Tongue (tissue), 3 donors: ENCODE measurements at places on chromosomes 2 and 18. TPM values are rescaled to one million over a fixed set of nuclear protein-coding genes. Genes with fewer than 3 reads are reported as not detected.
A peak's percentile ranks its signal among the peaks of the same experiment; 100 is the strongest.

GRCh38 chr2:49924044-49924817 lies 769.9 kb upstream of the FSHR start:
- peak; percentile 11 for DNase-seq

- DNase-seq = no peak
These were observed 36.5 kb upstream of the DLX1 start for GRCh38 chr2:172048508-172049503.

DNA sequence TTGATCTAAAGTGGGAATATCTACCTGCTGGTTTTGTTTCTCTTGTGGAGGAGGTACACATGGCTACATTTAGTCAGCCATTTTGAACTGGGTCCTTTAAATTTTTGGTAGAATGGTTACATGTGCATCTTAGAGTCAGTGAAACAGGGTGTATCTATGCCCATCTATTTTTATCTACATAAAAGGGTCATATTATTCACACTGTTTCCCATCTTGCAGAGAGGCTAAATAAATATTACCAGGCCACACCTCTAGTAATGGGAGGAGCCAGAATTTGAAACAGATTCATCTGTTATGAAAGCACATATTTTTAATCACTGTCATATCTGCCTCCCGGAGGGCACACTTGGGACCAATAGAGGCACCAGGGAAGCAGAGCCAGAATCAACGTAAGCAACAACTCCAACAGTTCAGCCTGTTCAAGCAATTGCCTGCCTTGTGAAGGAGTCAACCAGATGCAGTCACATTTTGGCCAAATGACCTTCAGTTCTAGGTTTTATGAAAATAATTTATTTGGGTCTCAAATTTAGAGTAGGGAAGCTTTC lies 376.8 kb downstream of the TSN start:
- DNase-seq = no peak

Gene RAX
- not detected for total RNA-seq

DNA sequence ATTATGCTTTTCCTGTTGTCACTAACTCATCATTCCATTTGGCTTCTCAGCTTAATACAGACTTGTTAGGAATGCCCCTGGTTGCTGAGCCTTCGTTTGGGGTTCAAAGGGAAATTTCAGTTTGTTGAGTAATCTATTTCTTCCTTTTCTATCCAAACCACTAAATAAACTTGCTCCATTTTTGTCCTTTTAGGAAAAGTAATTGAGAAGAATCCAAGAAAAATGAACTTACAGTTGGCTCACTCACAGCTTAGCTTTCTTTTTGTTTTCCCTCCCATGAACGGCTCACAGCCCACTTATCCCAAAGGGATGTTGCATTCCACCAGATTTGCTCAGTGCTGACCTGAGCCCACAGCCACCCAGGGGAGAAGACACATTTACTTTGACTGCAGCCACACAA lies 73.9 kb downstream of the SOX11 start:
- peak; percentile 47 for DNase-seq

Gene KYNU
- 0.62 TPM for total RNA-seq

Gene SCG2
- 2.4 TPM for total RNA-seq

- DNase-seq = no peak
These were observed 3.7 kb downstream of the IL1RL2 start for GRCh38 chr2:102190430-102191107.

GRCh38 chr2:155190342-155190741 lies 491.8 kb downstream of the KCNJ3 start:
- DNase-seq = no peak

GRCh38 chr2:98903064-98903355 lies 33.0 kb downstream of the CRACDL start:
- no peak for DNase-seq

Gene TXNDC2
- total RNA-seq = not detected

GRCh38 chr2:8691859-8692437 lies 10.1 kb downstream of the ID2 start:
- no peak for DNase-seq

DNA sequence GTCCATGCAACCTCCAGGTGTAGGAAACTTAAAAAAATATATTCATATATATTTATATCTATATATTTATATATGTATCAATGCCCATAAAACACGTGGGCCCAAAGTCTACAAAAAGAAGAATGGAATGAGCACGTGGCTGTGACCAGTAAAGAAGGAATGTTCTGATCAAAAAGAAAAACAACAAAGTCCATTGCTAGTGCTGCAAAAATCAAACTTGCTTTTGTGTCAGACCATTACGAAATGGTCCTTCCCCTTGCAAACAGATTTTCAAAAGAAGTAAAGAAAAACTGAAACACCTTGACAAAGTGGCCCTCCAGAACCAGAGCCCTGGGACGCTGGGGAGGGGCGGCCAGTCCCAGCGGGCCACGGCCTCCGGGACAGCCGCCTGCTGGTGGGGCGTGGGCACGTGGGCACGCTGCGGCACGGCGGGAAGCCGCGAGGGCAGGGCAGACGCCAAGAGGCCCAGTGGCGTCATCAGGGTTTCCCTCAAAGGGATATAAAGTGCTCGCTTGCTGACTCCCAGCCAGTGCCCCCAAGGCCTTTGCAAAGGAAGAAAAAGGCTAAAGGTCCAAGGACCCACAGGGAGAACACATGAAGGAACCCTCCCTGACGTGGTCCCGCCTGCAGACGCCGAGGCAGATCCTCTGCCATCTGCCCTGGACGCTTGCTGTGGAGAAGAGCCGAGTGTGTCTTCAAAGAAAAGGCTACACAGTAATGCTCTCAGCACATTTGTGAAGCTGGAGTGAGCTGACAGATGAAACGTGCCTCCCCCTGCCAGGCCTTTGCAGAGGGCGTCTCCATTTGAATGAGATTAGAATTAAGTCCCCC lies 201.8 kb downstream of the TWIST2 start:
- DNase-seq = no peak

- no peak for DNase-seq
These were observed 579 bp downstream of the LOXL3 start for GRCh38 chr2:74552914-74553811.

- DNase-seq = no peak
These were observed 89.9 kb upstream of the TMEM247 start for GRCh38 chr2:46389417-46389916.

Gene SPP2
- total RNA-seq = not detected

- DNase-seq = no peak
These were observed 17.4 kb downstream of the NTSR2 start for GRCh38 chr2:11652553-11652952.

Gene GPR45
- total RNA-seq = not detected

GRCh38 chr18:28855989-28856388 lies 679.1 kb upstream of the CDH2 start:
- no peak for DNase-seq

- DNase-seq = peak; percentile 81
These were observed 176.3 kb upstream of the NABP1 start for GRCh38 chr2:191501561-191502168.

- DNase-seq = no peak
These were observed 19.9 kb downstream of the SH2D6 start for GRCh38 chr2:85438201-85439024.

GRCh38 chr18:23740105-23740830 lies 51.0 kb downstream of the LAMA3 start:
- DNase-seq = peak; percentile 51

Gene ZNF532
- 86.1 TPM for total RNA-seq

DNA sequence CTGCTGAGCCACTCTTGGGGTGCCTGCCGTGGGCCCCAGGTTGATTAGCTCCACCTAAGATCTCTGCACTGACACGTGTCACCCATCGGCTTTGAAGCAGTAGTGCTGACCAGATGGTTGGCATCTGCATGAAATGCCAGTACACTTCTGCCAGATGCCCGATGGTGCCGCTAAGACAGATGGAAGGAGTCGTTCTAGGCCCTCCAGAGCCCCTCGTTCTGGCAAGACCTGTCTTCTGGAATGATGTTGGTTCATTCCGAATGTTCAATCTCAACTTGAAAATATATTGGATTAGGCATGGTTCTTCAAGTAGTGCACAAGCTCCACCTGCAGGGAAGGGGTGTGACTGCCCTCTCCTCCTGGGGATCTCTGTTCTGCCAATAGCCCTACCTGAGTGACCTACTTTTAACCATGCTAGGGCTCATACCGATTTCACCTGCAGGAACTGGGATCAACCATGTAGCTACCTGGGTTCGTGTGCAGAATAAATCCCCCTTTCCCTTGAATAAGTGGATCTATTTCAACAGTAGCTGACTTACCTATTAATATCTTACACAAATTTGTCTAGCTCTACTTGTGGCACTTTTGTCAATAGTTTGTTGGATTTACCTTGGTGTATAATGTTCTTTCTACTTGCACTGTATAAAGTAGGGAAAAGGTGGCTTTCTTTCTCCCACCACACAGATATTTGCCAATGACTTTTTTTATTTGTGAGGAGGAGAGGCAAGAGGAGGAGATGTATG lies 342.6 kb downstream of the CTNNA2 start:
- DNase-seq = no peak

Gene FRZB
- total RNA-seq = 38.0 TPM

GRCh38 chr2:163474889-163475288 lies 260.9 kb downstream of the FIGN start:
- DNase-seq = no peak

DNA sequence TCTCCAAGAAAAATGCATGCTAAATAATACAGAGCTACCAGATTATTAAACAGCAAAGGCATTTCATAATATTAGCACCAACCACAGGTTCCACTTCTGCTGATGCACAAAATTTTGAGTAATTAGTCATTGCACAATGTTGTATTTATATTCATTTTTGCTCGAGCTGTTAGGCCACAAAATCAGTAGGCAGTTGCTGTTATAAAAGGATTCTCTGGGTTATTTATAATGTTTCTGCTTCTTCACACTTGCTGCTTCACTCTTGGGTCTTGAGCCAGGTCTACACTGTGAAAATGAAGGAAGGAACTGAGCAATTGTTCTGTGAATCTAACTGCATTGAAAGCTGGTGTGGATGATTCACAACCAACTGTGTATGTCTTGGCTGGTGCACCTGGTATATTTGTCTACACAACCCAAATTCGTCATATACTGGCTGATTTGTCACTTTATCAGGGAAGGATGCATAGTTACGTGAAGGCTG lies 38.3 kb downstream of the MRPL33 start:
- no peak for DNase-seq

DNA sequence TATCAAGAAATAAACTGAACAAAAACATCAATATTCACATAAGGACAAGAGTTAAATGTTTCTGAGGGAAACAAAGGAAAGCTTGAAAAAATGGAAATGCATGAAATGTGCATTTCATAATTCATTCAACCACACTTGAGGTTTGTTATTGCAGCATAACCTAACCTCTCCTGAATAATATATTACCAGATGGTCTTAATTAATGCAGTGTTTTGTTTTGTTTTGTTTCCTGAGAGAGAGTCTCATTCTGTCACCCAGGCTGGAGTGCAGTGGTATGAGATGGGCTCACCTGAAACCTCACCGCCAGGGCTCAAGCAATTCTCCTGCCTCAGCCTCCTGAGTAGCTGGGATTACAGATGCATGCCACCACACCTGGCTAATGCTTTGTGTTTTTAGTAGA lies 139.9 kb upstream of the PIEZO2 start:
- no peak for DNase-seq

Gene ALS2
- 27.3 TPM for total RNA-seq

Gene NR4A2
- 4.3 TPM for total RNA-seq

- no peak for DNase-seq
These were observed 330.3 kb upstream of the FIGN start for GRCh38 chr2:164066095-164066494.

DNA sequence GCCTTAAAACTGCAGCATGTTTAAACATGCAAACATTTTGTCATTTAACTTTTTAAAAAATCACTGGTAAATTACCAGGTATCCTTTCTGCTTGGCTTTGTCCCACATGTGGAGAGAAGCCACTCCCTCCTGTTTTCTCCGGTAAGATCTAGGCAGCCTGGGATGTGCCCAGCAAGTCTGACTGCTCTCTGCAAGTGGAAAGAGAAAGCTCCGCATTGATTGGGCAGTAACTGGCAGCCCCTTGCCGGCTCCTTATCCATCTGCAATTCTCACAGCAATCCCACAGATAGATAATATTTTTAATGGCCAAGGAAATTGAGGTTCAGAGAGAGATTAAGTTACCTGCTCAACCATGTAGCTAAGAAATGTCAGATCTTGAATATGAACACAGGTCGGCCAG lies 136.1 kb downstream of the TMEM200C start:
- peak; percentile 19 for DNase-seq

Gene HAAO
- total RNA-seq = 24.3 TPM

DNA sequence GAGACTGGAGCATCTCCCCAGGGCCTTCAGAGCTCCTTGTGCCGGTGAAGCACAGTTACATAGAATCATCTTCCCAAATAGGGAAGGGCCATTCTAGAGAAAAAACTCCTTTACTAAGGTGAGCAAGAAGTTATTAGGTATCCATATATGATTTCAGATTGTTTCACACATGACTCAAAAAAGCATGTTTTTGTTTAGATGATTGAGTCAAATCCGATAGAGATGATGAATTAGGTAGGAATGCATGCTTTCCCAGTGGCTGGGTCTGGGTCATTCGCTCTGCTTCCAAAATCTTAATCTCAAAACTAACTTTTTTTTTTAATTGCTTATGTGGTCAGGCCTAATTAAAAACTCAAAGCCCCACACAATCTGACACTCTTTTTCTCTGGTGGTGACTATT lies 3.8 kb downstream of the NT5C1B start:
- no peak for DNase-seq
